ENCODE measurements at places on chromosomes 2 and 18.

GRCh38 chr2:237510502-237511217 lies 23.6 kb downstream of the MLPH start:
- no peak for ATAC-seq

GRCh38 chr18:13502585-13502984 lies 223.8 kb downstream of the FAM210A start:
- no peak for ATAC-seq

GRCh38 chr2:11387100-11387390 lies 42.6 kb upstream of the ROCK2 start:
- no peak for ATAC-seq

GRCh38 chr18:62616331-62616805 lies 93.5 kb downstream of the ZCCHC2 start:
- ATAC-seq = no peak

Measured in esophagus mucosa (tissue), 1 donor.